ENCODE measurements at places on chromosomes 3 and 15.

DNA sequence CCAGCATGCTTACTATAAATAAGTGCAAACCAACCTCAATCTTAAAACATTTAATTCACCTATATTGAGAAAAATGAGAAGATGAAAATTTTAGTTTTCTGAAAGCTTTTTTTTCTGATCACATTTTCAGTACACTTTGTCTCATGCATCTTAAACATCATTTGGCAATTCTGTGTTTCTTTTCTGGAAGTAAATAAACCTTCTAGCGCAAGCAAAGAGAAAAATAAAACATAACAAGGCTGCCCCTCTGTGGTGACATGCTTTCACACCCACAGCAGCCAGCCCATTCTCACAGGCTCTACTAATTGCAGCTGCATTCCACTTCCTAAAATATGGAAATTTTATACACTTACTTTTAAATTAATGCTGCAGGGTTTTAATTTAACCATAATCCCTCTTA is 90.1 kb downstream of the NEK10 start:
- no peak for DNase-seq

DNA sequence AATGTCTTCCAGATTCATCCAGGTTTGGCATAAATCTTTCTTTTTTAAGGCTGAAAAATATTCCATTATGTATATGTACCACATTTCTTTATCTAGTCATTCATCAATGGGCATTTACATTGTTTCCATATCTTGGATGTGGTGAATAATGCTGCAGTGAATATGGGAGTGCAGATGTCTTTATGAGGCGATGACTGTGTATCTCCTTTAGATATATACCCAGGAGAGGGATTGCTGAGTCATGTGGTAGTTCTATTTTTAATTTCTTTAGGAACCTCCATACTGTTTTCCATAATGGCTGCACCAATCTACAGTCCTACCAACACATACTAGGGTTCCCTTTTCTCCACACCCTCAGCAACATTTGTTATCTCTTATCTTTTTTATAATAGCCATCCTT is 96.3 kb downstream of the LRRC28 start:
- no peak for DNase-seq

- no peak for DNase-seq
Observed at GRCh38 chr3:143084856-143085731, 34.5 kb upstream of the CHST2 start.

DNA sequence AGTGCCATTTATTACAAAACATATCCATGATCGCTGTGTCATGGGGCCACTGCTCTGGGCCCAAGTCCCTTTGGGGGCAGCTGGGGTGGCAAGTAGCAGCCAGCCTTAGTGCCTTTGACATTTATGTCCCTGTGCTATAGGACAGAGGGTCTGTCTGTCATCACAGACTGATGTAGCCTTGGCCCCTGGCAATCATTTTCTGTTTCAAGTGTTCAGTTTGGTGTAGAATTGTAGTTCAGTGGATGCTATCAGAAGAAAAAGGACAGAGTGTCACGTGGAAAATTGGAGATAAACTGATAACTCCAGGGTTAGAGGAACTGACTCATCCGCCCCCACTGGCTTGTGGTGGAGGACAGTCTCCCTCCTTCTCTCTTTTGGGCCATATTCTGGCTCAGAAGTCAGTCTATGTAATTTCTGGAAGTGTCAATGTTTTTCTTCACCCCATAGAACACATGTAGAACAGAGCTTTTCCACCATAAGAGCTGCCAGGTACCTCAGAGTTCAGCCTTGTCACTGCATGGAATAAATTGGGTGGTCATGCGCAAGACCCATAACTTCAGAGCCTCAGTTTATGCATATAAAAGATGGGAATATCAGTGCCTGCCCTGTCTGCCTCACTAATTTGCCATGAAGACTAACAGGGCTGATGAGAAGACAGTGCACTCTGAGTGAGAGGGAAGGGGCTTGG is 4.5 kb upstream of the MRPS22 start:
- DNase-seq: no peak

DNA sequence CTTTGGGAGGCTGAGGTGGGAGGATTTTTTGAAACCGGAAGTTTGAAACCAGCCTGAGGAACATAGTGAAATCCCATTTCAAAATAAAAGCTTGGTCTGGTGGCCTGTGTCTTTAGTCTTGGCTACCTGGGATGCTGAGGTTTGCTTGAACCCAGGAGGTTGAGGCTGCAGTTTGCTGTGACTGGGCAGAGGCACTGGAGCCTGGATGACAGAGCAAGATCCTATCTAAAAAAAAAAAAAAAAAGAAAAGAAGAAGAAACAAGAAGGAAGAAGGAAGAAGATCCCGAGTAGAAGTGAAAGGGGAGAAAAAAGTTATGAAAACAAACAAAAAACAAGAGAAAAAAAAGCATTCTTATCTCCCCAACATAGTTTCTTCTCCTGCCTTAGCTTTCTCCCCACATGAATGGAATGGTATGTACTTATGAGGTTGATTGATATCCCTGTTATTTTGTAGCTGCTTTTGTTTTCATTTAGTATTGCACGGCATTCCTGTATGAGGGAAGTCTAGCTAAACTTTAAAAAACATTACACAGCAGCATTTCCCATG is 42.4 kb downstream of the TMEM40 start:
- DNase-seq: no peak

DNA sequence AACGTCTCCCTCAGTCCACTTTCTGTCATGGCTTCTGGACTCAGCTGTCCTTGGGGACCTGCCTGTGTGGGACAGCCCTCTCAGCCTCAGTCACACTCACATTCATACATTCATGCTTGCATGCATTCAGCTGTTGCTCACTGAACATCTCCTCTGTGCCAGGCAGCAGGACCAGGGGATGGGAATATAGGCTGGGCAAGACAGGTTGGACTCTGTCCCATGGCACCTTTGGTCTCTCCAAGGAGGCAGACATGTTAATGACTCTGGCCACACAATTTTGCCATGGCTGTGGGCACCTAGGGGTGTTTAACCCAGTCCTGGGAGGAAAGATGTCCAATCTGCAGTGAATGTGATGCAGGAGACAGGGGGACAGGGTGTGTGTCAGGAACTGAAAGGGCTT is 7.8 kb upstream of the DNAH1 start:
- DNase-seq: no peak

DNA sequence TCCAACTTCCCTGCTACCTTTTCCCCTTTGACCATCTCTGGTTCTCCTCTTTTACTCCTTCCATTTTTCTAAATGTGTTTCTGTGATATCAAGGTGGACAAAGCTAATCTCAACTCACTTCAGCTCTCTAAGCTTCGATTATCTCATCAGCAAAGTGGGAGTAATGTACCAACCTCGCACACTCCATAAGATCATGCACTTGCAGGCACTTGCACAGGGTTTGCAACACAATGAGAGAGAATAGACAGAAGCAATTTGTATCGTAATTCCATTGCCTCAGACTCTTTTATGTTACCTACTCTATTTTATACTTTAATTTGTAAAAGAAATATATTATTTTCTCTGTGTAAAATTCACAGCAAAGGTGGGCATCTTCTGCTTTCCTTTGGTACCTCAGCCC is 7.0 kb upstream of the POLQ start:
- DNase-seq: no peak

DNA sequence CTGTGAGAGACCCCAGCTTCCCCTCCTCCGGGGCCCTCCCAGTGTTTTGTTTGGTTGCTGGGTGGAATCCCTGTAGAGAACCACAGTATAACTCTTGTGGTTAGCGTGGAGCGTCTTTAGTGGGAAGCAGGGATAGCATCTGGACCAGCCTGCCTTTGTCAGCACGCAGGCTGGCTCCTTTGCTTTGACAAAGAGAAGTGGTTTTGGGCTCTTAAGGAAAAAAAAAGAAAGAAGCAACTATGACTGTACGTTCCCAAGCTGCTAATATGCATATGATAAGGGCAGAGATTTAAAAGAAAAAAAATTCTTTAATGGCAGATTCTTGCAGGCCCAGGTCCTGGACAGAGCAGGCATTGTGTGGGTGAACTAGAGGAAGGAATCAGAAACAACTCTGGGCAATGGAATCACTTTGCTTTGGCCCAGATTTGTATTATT is 340.8 kb upstream of the CTDSPL start:
- DNase-seq: no peak

- no peak for DNase-seq
Observed at GRCh38 chr15:101022306-101022705, 103.1 kb downstream of the LRRK1 start.

GRCh38 chr3:45026957-45027356 is 854 bp downstream of the CLEC3B start:
- DNase-seq: no peak

- no peak for DNase-seq
Observed at GRCh38 chr3:47661121-47661752, 82.6 kb upstream of the CSPG5 start.
